ENCODE measurements at places on chromosomes 5 and 9. TPM values are rescaled to one million over a fixed set of nuclear protein-coding genes. Genes with fewer than 3 reads are reported as not detected.

The POC5 gene
- 12.1 TPM for total RNA-seq

The PCDHB15 gene
- total RNA-seq = 0.02 TPM

The KCTD16 gene
- total RNA-seq = 0.05 TPM

The NR5A1 gene
- total RNA-seq = not detected

The KLF4 gene
- total RNA-seq = 14.8 TPM

The SLC28A3 gene
- 0.01 TPM for total RNA-seq

The SAXO1 gene
- not detected for total RNA-seq

The SHLD3 gene
- total RNA-seq = 2.0 TPM

The SLC6A18 gene
- total RNA-seq = not detected

The FBXW11 gene
- total RNA-seq = 35.9 TPM

The APC gene
- total RNA-seq = 8.4 TPM

The DRD1 gene
- 0.48 TPM for total RNA-seq

All from A549 treated with CORT108297 at 1 μM for 4 hours (cell line).